Activated CD4-positive, alpha-beta memory T cell treated with anti-CD3 and anti-CD28 coated beads for 36 hours (primary cell): ENCODE measurements at places on chromosomes 13 and 19. TPM values are rescaled to one million over a fixed set of nuclear protein-coding genes. Genes with fewer than 3 reads are reported as not detected.

The ENOX1 gene
- 0.45 TPM for total RNA-seq

The RNF113B gene
- not detected for total RNA-seq

The PRODH2 gene
- not detected for total RNA-seq

The TJP3 gene
- total RNA-seq = 3.7 TPM

The PDCD5 gene
- 242 TPM for total RNA-seq

The SMIM44 gene
- total RNA-seq = not detected

The HS6ST3 gene
- not detected for total RNA-seq

The KIR3DL1 gene
- not detected for total RNA-seq

The LRG1 gene
- 0.88 TPM for total RNA-seq
